ENCODE measurements at places on chromosomes 1 and 21.

DNA sequence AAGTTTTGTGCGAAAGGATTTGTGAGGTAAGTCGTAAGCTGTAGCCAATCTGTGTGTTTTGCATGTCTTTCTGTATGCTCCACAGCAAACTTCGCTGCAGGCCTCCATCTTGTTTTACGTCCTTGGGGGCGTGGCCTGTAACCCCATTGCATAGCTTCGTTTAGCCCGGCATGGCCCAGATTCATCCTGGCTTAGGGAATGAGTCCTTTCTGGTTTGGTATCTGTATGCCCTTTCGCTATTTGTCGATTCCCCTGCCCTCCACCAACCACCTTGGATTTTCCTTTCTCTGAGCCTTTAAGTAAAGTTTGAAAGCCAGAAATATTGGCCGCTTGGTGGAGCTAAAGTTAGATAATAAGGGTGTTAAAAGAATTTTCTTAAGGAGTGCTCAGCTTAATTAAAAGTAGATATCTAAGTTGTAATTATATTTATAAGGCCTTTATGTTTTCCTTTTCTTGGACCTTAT is 1.1 kb downstream of the THEM4 start:
- no peak for DNase-seq

- no peak for DNase-seq
Observed at GRCh38 chr1:111989531-111990025, at the start of gene KCND3. TSS of gene KCND3 (minus strand) at chr1:111989668.

DNA sequence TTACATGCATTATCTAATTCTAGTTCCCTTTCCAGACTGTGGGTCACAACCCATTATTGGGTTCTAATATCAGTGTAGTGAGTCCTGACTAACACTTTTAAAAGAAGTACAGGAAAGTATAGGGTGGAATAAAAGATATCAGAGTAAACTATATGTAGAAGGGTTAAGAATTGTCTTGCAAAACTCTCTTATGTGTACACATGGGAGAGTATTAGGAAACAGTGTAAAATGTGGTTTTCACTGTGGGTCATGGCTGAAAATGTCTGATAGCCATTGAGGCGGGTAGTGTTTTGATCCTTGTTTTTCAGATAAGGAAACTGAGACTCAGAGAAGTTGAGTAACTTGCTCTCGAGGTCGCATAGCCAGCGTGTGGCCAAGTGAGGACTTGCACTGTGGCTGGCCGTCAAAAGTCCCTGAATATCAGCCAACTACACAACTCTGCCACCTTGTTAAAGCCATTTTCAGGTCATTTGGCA is 18.5 kb upstream of the MTARC1 start:
- no peak for DNase-seq

DNA sequence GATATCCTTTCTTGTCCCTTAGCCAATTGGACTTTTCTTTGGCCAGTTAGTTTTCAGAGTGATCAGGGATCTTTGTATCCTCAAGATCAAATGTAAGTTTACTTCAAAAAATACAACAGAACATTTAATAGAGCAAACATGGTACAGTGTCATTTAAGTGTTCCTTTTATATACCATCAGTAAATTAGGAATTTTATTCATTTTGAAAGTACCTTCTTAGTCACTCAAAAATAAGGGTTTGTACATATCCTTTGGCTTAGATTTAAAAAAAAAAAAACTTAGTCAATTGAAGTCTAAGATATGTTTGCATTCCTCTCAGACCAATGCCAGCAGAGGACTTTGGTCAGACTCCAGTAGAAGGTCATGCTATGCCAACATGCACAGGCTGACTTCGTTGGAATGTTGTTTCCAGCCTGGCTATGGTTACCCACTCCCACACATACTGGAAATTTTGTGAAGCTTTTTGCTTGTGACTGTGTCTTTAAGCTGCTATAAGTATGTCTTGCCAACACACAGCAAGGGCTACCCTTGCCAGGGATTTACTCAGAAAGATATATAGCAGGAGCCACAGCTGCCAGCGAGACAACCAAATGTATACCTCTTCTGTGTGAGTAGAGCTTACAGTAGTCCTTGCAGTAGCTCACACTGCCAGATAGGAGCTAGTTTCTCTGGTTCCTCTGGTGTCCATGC is 81.5 kb upstream of the LRIF1 start:
- no peak for DNase-seq

- no peak for DNase-seq
Observed at GRCh38 chr1:70745199-70745598, 302.4 kb downstream of the PTGER3 start.

DNA sequence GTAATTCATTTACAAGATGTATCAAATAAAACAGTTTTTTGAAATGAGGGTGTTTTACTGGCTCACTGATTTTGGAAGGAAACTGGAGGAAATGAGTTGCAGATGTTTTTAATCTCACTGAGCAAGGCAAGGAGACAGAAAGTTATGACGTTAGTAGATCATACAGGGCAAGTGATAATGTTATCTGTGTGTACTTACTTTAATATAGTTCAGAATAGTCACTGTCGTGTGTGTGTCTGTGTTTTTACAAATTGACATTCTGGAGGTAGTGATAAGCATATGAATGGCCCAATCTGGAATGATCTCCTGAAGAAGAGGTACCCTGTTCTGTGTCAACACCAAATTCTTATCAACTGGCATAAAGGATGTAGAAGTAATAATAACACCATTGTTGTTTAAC is 1.9 kb upstream of the GBP4 start:
- no peak for DNase-seq

GRCh38 chr21:37536616-37537278 is 170.2 kb downstream of the DYRK1A start:
- no peak for DNase-seq

- DNase-seq: no peak
Observed at GRCh38 chr1:41541592-41541952, 57.1 kb upstream of the EDN2 start.

GRCh38 chr1:67103548-67103947 is 31.2 kb downstream of the C1orf141 start:
- no peak for DNase-seq

- no peak for DNase-seq
Observed at GRCh38 chr1:155884031-155884960, 24.9 kb downstream of the SYT11 start.

- DNase-seq: no peak
Observed at GRCh38 chr1:164785841-164786534, 227.0 kb downstream of the PBX1 start.

- no peak for DNase-seq
Observed at GRCh38 chr21:45419162-45419561, 14.2 kb downstream of the COL18A1 start.

GRCh38 chr1:119141020-119141424 is 569 bp upstream of the WARS2 start:
- DNase-seq: no peak

GRCh38 chr1:205258719-205259118 is 31.0 kb downstream of the TMCC2 start:
- DNase-seq: no peak

DNA sequence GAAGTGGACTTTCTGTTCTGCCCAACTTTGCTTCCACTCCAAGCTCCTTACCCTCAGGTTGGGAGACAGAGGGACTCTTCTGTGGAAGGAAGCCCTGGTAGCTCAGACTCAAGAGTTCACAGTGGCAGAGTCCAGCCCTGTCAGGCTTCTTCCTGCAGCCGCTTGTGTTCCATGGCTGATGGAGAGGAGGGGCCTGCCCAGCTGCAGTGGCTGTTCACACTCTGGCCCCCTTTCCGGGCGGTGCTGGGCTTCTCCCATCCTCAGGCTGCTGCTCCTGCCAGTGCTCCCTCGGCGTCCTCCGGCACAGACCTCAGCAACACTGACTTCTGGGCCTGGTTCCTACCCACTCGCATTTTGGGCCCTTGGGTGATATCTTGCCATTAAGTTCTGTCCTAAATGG is 4.0 kb downstream of the KRTAP10-1 start:
- DNase-seq: no peak

GRCh38 chr21:34362670-34363069 is 1.1 kb upstream of the KCNE2 start:
- no peak for DNase-seq

DNA sequence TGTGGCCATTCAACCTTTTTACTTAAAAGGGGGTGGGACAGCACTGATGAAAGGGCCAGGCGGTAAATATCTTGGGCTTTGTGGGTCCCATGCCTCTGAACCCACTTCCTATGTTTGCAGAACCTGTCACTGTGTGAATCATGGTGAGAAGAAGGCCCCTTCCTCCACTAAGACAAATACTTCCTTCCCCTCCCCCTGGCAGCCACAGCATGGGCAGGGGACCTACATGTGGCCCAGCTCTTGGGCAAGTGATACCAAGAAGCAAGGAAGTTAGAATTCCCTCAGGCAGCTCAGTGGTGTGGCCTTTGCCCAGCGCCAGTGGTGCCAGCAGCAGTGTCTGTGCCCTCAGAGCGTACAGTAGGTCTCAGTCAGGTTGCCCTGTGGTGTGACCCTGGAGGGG is 168.6 kb downstream of the TRIM33 start:
- DNase-seq: no peak

GRCh38 chr1:49106445-49106844 is 329.8 kb upstream of the BEND5 start:
- no peak for DNase-seq

DNA sequence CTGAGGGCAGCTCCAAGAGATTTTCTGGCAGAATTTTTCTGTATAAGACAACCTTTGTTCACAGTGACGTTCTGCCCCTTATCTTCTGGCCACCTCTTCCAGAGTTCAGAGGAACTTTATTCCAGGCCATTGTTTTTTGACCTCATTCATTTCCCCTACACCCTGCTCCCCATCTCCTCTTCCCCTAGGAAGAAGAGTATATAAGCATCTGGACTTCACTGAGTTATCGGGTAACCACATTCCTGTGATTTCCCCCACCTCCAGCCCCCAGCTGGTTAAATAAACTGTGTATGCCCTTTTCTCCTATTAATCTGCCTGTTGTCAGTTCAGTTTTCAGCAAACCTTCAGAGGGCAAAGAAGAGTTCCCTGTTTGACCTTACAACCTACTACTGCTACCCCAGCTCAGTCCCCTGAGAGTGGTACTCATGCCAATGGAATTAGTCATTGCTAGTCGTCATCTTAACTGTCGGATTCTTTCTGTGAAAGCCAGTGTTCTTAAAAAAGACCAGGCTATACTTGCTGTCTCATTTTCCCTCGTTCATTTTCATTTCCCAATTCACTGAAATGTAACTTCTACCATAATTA is 14.3 kb upstream of the ALG14 start:
- DNase-seq: peak; percentile 51

GRCh38 chr1:51627672-51628071 is 10.8 kb downstream of the OSBPL9 start:
- no peak for DNase-seq
